ENCODE measurements at places on chromosomes 1 and 21.

DNA sequence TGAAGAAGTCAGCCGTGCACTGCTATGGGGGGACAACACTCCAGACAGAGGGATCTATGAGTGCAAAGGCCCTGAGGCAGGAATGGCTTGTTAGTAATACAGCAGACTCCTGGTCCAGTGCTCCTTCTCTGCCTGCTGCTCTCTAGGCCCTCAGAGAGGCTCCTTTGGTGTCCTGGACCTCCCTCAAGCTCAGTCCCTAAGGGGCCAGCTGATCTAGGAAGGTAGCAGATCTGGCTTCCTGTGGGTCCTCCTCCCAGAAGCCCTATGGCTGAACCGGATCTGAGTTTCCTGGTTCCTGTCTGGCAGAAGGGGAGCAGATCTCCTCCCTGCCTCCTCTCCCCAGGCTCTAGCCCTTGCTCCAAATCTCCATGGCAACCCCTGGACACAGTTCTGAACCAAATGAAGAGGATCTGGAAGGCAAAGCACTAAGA, at the start of gene LDLRAD2:
LDLRAD2 (plus strand) TSS at position 391 of the 431 bp plus-strand sequence. CDS start 187 bp downstream, outside the sequence.
- DNase-seq = no peak

DNA sequence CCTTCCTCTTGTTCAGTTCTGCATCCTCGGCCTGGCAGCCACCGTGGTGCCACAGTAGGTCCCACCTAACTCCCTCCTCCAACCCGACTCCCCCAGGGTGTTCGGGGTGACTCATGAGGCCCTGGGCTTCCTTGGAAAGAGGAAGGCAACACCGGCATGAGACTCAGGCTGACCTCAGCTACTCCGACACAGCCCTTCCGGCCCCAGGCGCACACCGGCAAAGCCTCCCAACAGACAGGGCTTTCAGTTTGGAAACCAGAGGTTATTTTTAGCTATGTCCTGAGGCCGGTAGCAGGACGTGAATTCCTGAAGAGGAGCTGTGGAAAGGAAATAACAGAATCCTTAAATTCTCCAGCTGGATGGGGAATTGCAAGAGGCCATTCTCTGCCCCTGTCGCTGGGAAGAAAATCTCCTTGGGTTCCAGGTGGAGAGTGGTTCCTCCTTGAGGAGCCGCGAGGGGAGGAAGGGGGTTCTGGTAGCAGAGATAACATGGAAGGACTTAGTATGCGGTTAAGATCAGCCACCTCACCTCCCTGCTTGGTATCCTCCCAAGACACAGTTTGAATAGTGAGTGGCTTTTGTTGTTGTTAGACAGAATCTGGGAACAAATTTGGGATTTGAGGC, 24.4 kb downstream of the PLXNA2 start:
- no peak for DNase-seq

DNA sequence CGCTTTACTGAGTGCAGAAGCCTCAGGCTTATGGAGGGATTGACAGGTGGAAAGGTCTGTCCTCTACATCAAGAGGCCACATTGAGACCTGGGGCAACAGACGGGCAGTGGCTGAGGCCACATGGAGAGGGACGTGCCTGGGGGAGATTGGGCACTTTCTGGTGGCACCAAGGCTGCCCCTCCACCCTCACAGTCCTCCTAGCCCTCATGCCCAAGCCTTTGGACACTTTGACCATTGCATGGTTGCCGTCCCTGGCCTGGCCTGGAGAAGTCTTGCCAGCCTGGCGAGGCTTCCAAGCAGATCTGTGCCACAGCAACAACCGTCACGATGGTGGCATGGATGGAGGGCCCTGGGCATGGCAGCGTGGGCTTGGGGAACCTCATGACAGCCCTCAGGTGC, 192.1 kb upstream of the VAMP3 start:
- no peak for DNase-seq

GRCh38 chr1:52235646-52236045, 93.8 kb downstream of the ZFYVE9 start:
- no peak for DNase-seq

DNA sequence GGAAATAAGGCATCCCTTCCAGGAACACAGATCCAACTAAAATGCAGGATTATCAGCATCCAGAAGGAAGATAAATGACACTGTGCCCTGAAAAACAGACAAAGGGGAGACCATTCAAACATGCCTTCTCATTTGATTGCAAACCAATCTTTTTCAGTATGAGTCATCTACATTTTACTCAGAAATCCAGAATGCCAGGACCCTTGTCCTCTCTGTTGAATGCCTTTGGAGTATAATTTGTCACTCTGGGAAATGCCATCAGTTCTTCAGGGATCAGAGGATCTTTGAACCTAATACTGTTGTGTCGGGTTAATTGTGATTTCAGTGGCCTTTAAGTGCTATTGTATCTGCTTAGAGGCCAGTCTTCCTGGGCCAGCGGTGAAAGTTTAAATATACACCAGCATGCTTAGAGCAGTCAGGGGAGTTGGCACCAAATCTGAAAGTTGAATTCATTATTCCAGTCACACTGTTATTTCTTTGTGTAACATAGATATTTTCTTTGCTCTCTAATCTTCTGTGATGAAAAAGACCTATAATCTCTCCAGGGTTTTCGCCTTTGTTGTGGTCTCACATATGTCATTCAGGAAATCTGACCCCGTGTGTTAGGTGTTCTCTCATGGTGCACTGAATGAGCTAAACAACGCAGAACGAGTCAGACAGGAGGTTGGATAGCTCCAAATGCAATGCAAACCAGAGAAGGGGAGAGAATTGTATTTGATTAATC, 364.8 kb upstream of the SGIP1 start:
- peak; percentile 1 for DNase-seq

- DNase-seq = no peak
Observed at GRCh38 chr1:2506007-2506860, 20.2 kb downstream of the PANK4 start.

DNA sequence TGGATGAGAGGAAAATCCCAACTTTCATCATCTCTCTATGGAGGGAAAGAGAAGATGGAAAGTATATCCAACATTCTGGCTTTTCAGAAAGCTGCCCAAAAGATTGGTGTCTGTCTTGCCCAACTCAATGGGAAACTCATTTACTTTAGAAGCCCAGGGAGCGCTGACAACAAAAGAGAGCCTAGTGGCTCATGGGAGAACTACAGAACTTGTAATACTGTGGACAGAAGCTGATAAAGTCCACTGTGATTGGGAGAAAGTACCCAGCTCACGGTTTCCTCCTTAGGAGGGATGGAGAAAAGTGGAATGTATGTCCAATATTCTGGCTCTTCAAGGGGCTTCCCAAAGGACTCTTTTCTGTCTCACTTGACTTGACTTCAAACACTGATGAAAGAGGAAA, 66.0 kb downstream of the RGS21 start:
- no peak for DNase-seq

DNA sequence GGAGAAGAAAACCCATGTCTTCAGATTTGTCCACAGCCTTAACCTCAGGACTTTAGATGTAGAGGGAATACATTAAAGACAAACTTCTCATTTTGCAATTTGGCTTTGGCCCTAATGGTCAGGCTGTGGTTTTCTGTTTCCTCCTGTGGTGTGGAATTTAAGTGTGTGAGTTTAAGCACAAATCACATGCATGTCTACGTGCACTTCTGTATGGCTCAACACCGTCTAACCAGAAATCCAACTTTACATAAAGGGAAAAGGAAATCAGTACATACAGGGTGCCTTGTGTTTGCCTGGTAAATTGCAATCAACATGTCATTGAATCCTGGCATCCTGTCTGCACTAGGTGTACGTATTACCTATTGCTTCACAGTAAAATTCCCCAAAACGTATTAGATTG, 1.2 kb upstream of the ZNF124 start:
- DNase-seq = no peak

GRCh38 chr21:21921410-21922232, 923.4 kb downstream of the NCAM2 start:
- DNase-seq = no peak

- no peak for DNase-seq
Observed at GRCh38 chr1:116679091-116679827, 11.7 kb upstream of the IGSF3 start.

DNA sequence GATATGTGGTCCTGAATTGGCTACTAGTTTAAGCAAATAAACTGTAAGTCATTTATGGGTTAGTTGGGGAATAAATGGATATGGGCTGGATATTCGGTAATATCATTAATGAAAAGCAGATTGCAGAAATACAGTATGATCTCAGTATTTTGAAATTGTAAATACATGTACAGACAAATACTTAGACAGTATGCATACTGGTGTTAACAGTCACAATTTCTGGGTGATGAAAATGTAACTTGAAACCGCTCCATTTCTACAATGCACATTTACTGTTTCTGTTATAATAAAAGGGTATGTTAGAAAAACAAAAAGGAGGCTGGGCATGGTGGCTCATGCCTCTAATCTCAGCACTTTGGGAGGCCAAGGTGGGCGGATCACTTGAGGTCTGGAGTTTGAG, 28.0 kb downstream of the BLZF1 start:
- DNase-seq = no peak

GRCh38 chr21:42597487-42598158, 55.8 kb upstream of the PDE9A start:
- no peak for DNase-seq

GRCh38 chr1:64403331-64403730, 66.6 kb upstream of the CACHD1 start:
- no peak for DNase-seq

DNA sequence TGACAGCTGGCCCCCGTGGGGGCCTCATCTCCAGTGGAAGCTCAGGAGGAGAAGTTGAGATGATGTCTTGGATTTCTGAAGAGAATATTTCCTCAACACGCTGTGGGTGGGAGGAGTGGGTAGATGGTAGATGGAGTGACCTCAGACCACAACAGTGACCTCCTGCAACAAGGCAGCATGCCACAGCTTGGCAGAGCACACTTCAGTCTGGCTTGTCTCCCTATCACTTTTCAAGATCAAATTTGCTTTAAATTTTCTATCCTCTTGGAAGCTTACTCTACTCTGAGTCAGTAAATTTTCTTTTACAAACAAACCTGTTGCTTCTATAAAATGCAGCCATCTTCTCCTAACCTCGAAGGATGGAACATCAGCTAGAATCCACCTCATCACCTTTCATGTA, 59.7 kb downstream of the NTPCR start:
- no peak for DNase-seq

GRCh38 chr1:161121042-161121650, 3.2 kb downstream of the NIT1 start:
- DNase-seq = no peak

DNA sequence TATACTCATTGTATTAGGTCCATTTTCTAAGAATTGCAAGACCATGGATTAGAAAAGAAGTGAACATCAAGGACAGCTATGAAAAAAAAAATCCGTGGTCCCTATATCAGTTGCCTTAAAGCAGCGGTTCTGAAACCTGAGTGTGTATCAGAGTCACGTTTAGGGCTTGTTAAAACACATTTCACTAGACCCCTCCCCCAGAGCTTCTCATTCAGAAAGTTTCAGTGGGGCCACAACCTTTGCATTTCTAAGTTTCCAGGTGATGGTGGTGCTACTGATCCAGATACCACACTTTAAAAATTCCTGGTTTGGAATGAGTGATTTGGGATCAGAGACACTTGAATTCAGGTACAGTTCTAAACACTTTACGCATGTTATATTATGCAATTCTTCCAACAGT, 96.1 kb upstream of the PRMT6 start:
- no peak for DNase-seq

GRCh38 chr1:50329332-50329932, 93.8 kb downstream of the DMRTA2 start:
- DNase-seq = no peak

DNA sequence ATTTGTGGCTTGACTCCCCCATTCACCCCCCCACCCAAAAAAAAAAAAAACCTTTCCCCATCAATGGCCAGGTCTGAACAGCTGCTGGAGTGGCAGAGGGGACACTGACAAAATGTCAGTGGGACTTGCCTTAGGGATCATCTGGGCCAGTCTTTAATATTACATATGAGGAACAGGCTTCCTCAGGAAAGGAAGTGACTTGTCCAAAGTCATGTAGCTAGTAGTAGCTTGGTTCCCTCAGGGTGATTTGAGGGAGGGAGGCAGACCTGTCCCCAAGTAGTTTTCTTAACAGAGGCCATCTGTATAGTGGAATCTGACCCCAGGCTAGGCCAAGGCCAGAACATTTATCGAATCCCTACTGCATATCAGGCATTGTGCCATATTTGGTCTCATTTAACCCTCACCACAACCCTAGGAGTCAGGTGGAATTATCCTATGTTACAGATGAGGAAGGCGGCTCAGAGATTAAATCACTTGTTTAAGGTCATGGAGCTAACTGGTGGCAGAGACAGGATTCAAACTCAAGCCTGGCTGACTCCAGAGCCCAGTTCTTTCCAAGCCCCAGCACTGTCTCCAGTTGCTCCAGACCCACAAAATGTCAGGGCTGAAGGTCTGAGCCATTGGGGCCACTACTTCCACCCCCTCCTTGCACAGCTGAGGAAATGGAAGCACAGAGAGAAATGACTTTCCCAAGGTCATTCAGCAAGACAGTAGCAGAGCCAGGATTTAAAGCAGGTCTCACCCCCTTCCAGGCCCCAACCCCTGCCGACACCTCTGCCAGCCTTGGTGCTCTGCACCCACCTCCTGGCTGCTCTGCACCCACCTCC, 10.4 kb downstream of the ZBTB7B start:
- DNase-seq = no peak

DNA sequence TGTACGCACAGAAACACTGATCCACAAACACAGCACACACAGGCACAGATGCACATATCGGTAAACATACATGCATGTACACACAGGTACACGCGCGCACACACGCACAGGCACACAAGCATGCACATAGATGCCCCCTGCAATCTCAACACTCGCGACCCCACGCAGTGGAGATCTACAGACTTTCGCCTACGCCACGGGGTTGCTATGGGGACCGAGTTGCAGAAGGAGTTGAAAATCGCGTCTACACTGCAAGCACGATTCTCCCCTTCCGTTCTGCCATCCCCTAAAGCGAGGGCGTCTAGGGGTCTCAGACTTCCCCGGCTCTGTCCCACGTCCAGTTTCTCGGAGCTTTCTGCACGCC, 826 bp downstream of the TRIM17 start:
- no peak for DNase-seq

DNA sequence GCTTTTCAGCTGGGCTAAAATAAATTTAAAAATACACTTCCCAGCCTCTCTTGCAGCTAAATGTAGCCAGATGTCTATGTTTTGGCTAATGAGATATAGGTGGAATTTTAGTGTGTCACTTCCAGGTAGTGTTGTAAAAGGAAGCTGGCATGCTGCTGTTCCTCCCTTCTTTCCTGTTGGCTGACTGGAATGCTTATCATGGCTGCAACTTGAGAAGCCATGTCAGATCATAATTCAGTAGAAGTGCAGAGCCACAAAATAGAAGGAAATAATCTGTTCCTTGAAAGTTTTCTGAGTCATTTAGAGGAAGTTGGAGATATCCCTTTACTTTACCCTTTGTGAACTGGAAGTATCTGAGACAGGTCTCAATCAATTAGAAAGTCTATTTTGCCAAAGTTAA, 10.9 kb upstream of the RBM15 start:
- DNase-seq = no peak

All from CD4-positive, alpha-beta T cell treated with Interleukin-10 for 1 hour (primary cell).